ENCODE measurements at places on chromosomes 3 and 15.

DNA sequence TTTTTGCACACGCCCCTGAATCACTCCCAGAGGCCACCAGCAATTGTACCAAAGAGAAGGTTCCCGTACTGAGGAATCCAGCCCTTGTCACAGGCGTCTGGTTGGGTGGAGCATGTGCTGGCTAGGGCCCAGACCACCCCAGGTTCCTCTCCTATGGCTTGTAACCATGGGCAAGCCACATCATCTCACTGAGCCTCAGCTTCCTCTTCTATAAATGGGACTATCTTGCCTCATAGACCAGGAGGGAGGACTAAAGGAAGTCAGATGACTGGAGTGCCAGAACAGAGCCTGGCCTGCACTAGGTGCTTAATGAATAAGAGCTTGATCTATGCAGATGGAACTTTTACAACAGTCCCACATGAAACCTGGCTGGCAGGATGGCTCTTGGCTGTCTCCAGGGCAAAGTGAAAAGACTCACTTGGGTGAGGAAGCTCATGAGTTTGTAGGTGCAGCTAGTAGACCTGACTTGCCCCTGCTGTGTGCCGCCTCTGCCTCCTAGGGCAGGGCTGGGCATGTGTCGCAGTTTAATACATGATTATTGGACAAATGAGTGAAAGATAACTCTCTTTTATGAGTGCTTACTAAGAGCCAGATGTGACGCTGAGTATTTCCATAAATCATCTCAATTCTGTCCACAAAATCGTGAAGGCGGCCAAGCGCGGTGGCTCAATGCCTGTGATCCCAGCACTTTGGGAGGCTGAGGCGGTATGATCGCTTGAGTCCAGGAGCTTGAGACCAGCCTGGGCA lies 29.3 kb downstream of the CTSH start:
- DNase-seq = no peak

GRCh38 chr15:31569836-31570235 lies 243.2 kb downstream of the KLF13 start:
- DNase-seq = no peak

GRCh38 chr3:5348229-5348902 lies 160.9 kb downstream of the EDEM1 start:
- no peak for DNase-seq

DNA sequence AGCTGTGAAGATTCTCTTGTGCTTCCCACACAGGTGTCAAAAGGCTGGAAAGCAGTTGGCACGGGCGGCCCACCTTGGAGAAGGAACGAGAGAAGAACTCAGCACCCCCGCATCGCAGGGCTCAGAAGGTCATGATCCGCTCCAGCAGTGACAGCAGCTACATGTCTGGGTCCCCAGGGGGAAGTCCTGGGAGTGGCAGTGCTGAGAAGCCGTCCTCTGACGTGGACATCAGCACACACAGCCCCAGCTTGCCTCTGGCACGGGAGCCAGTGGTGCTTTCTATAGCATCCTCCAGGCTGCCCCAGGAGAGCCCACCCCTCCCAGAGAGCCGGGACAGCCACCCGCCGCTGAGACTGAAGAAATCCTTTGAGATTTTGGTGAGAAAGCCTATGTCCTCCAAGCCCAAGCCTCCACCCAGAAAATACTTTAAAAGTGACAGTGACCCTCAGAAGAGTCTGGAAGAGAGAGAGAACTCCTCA lies 31.4 kb downstream of the STARD5 start:
- DNase-seq = no peak

DNA sequence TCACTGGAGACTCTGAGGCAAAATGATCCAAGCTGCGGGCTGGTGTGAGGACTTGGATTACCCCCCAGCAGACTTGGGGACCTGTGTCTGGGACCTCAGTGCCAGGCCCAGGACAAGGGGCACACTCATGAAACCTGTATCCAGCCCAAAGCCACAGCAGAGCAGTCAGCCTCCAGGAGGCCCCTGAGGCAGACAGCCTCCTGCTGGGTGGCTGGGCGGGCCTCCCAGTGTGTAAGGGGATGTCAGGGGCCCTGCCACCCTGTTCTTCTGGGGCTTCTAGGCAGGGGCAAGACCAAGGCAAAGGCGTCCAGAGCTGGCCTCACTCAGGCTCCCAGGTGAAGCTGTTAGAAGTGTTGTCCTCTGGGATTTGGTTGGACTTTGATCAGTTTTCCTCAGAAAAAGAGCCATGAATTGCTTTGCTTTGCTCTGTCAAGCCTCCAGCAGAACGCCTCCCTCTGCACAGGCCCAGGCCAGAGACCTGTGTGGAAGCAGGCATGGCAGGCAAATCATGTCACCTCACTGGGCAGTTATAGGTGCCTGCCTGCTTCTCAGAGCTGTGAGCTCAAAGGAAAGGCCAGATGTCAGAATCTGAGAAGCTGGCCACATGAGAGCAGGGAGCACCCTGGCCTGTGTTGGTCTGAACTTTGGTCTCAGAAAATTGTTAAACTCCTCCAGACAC lies 77.4 kb downstream of the SMAD6 start:
- DNase-seq = no peak

- peak; percentile 29 for DNase-seq
These were observed 409.4 kb upstream of the PPP2R3A start for GRCh38 chr3:135556174-135556573.

DNA sequence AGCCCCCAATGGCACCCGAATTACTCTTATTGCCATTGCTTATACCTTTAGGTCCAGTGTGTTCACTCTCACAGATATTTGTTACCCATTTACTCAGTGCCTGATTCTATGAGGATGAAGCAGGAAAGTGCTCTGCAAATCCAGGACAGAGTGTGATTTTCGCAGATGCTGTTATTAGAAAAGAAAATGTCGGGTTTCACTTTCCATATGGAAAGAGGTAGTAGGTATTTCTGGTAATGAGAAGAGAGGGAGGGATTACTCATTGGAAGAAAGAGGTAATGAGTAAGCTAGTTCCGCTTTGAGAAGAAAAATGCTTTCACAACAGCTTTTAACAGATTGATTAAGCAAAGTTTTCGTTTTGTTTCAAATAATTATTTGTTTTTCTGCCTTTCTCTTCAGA lies 336.3 kb upstream of the CFAP20DC start:
- DNase-seq = no peak

DNA sequence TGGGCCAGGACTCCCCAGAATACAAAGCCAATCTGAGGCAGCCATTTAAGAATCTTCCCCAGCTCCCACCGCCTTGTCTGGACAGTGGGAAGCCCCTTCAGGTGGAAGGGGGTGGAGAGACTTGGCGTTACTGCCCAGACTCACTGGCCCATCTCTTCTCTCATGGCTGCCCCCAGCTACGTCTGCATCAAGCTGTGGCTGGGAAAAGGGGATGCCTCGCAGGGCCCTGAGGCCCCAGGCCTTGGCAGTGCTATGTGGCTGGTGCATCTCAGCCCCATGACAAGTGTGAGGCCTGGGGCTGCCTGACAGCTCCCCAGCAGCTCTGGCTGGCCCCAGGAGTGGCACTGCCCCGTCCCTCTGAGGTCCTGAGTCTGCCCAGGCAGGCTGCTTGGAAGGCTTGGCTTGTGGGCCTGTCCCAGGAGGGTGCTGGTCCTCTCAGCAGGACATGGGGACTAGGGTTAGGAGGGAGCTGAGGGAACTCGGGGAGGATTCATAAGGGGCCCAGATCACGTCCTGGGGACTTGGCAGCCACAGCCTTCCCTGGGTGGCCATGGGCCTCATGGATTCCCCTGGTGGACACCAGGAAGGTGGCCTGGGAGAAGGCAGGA lies 20.2 kb upstream of the SLC41A3 start:
- no peak for DNase-seq

DNA sequence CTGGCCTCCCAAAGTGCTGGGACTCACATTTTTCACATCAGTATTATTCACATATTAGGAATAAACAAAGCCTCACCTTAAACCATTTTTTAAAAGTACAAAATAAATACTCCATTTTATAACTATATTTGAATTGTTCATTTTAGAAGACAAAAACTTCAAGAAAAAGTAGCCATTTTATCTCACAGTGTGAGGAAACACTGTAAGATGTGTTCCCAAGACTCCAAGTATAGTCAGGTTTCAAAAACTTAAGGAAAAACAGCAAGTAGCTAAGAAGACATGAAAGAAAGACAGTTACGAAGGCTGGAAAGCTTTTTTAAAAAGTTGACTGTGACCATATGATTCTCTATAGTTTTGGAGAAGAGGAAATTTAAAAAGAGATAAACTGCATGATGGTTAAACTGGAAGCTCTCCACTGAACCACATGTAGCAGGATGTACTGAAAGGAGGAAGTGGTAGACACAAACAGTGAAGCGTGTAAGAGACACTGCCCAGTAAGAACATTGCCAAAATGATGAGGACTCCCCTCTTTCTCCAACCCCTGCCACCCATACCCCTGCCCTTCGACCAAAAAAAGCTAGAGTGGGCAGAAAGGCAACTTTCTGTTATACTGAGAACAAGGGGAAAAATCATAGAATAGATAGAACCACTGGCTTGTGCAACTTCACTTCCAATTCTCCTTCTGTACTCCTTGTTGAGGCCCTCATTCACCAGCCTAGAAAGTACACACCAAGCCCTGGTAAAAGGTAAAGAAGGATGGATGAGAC lies 6.2 kb upstream of the TMF1 start:
- DNase-seq = no peak

DNA sequence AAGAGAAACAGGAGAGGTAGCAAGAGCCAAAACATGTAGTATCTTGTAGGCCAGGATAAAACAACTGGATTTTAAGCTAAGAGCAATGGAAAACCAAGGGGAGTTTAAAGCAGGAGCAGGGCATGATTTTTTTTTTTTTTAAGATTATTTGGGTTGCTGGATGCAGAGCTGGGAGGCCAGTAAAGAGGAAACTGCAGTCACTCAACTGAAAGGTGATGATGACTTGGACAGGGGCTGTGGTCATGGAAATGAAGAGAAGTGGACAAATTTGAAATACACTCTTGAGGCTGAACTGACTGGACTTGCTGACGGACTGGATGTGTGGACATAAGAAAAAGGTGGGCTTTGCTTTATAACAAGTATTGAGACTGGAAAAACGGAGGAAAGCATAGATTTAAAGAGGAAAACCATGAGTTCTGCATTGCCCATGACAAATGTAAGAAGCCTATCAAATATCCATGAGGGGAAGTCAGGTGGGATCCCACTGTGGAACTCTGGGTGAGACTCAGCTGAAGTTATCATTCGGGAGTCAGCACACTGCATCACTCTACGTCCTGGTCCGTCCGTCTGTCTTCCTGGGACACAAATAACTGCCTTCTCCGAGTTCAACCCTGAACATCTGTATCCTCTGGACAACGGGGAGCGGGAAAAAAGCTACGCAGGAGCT lies 688 bp downstream of the XPC start:
- DNase-seq = peak; percentile 18

GRCh38 chr15:41494922-41495735 lies 1.5 kb downstream of the ITPKA start:
- DNase-seq = no peak

GRCh38 chr3:78659386-78659987 lies 1108.3 kb downstream of the ROBO1 start:
- no peak for DNase-seq

GRCh38 chr15:60118626-60119025 lies 114.5 kb downstream of the FOXB1 start:
- DNase-seq = no peak

DNA sequence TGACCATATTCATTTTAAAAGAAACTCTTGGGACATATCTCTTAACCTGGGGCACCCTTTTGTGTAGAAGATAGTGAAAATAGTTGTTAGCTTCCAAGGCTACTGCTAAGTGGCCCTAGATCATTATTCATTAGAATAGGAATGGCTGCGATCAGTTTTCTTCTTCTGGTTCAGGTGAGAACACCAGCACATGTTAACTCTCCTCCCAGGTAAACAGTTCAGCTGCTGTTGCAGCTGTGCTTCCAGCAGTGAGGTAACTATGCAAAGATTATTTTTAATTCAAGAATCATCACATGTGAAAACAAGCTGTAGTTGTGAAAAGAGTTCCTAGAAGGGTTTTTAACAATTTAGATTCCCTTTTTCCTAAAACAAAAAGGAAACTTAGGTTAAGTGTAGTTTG lies 43.3 kb downstream of the ZPLD1 start:
- no peak for DNase-seq

GRCh38 chr3:68089572-68090011 lies 435.2 kb upstream of the SUCLG2 start:
- no peak for DNase-seq

GRCh38 chr3:98329392-98330124 lies 24.1 kb upstream of the OR5K4 start:
- peak; percentile 20 for DNase-seq

DNA sequence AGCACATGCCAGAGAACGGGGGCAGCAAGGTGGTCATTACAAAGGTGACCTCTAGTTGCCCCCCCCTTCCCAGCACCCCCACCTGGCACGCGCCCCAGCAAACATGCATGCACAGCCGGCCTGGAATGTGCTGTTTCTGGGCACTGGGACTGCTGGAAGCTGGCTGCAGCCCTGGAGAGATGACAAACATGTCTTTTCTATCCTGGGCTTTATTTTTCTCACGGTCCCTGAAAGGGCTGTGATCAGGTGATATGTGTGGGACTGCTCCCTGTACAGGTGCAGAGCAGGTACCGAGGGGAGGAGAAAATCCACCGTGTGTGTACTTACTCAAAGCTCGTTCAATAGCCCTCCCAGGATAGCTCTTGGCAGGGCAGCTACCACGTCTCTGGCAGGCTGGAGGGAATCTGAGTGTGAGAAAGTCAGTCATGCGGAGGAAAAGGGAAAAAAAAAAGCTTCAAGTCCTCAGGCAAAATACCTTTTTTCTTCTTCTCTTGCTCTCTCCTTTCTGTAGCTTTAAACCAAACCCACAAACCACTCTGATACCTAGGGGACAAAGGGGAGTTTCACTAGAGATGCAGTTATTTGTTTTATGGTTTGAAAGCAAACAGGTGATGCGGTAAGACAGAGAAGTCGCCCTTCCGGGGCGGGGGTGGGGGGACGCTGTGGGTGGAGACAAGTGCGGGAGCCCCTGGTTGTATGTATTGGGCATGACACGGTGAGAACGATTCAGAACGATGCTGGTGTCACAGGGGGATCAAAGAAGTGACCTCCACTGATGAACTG lies 5.0 kb upstream of the HES1 start:
- no peak for DNase-seq

DNA sequence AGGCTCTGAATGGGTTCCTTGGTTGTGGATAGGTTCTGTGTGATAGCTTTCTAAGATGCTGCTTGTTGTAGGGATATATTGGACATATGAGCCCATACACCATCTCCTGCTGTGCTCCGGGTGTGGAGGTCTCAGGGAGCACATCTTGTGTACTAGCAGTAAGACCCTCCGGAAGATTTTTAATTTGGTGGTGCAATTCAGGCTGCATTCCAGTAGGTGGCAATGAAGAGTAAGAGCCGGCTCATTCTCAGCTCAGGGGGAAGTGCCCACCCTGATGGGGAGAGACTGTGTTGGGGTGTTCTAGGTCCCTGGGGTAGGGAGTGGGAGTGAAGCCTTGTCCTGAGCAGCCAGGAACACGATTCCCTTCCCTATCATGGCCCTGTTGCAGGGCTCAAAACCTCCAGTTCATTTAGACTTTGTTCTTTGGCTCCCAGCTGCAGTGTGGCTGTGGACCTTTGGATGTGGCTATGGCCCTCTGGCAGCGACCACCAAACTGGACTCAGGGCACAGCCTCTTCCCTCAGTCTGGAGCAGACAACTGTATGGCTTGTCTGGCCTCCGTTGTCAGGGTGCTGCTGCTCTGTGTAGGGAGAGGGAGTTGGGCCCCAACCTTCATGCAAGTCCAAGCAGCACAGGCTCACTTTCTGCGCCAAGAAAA lies 104.7 kb downstream of the UNC13C start:
- no peak for DNase-seq

GRCh38 chr3:185739264-185739701 lies 85.6 kb downstream of the IGF2BP2 start:
- DNase-seq = no peak

All from renal cortex interstitium (tissue), 15 donors.